ENCODE measurements at places on chromosomes 1 and 21. TPM values are rescaled to one million over a fixed set of nuclear protein-coding genes. Genes with fewer than 3 reads are reported as not detected.

Gene SPRR1B
- total RNA-seq: not detected

Gene SPRR2E
- total RNA-seq: not detected

Gene PFKFB2
- 3.6 TPM for total RNA-seq

Gene SWT1
- total RNA-seq: 15.5 TPM

DNA sequence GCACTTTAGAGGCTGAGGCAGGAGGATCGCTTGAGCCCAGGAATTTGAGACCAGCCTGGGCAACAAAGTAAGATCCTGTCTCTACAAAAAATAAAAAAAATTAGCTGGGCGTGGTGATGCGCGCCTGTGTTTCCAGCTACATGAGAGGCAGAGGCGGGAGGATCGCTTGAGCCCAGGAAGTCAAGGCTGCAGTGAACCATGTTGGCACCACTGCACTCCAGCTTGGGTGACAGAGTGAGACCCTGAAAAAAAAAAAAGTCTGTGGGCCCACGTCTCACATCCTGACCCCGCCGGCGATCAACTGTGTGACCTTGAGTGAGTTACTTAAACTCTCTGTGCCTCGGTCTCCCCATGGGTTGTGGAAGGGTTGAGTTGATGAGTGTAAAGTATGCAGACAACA is 12.7 kb upstream of the ZBTB21 start:
- no peaks in the 10 kb centered on the region for H3K36me3 ChIP-seq
- no peak for DNase-seq
- no peak overlapping the region for H3K27ac ChIP-seq
- no peak overlapping the region for H3K4me3 ChIP-seq

- H3K36me3 ChIP-seq: peaks cover 6% of the 10 kb centered on the region
- peaks cover 7% of the 10 kb centered on the region for H3K4me1 ChIP-seq
- peaks cover 5% of the 10 kb centered on the region for H3K27me3 ChIP-seq
- DNase-seq: no peak
- H3K27ac ChIP-seq: no peak overlapping the region
- H3K4me3 ChIP-seq: no peak overlapping the region
These were observed 35.1 kb downstream of the PRDM16 start for GRCh38 chr1:3103967-3104677.

DNA sequence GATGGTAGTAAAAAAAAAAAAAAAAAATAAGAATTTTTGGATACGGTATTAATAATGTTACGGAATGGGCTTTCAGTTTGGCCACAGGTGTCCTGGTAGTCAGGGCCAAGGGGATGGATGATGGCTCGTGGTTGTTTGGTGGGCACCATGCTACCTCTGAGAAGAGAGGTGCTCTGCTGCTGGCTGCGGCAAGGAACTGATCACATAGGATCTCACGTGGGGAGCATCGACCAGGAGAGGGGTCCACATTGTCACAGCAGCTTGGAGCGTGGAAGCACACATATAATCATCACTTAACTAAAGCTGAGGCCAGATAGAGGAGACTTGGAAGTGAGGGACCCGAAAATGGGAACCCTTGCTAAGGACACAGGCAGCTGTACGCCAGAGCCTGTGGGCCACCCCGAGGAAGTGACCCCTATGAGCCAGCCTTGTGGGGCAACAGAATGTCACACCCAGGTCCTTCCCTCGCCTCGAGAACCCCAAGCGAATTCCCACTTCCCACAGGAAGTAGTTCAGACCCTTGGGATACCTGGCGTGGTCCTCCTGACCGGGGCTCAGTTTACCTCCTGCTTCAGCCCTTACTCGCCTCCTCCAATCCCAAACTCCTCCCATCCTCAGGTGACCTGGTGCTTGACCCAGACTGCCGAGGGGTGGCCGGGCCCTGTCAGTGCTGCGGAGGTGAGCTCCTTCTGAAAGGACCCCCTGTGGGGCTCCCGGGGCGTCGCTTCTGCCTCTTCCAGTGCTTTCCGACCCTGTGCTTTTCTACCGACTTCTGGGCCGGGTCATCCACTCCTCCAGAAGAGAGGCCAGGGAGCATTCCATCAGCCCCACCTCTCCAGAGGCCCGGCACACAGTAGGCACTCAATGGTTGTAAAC is 222.0 kb downstream of the CAMTA1 start:
- no peak overlapping the region for H3K27ac ChIP-seq
- H3K36me3 ChIP-seq: no peaks in the 10 kb centered on the region
- no peak for DNase-seq
- no peaks in the 10 kb centered on the region for H3K4me1 ChIP-seq
- H3K27me3 ChIP-seq: peaks cover 2% of the 10 kb centered on the region
- H3K4me3 ChIP-seq: no peak overlapping the region

DNA sequence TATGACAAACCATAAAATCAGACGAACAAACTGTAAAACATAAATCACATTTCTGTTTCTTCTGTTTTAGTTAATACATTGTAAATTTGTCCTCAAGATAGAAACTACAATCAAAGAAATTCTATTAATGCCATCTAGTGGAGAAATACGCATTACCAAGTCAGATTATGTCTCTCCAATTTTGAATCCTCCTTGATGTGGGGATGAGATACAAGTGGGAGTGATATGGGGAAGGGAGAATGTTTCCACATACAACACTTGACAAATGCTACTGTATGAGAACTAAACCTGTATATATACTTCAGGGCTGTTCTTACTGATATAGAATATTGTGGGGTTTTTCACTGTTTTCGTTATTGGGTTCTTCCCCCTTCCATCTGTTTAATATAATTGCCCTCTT is 2.6 kb downstream of the HFM1 start:
- no peaks in the 10 kb centered on the region for H3K4me1 ChIP-seq
- DNase-seq: no peak
- H3K4me3 ChIP-seq: no peak overlapping the region
- no peaks in the 10 kb centered on the region for H3K36me3 ChIP-seq

DNA sequence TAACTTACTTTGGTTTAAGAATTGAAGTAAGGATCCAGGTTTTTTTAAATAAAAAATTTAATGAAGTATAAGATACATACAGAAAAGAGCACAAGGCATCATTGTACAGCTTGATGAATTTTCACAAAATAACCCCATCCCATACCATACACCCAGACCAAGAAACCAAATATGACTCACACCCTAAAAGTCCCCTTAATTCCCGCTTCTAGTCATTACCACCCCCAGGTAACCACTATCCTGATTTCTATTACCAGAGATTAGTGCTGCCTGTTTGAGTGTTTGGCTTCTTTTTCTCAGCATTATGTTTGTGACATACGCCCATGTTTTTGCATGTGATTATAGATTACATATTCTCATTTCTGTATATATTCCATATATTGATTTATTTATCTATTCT is 98.5 kb upstream of the HIVEP3 start:
- no peak overlapping the region for H3K4me3 ChIP-seq
- H3K4me1 ChIP-seq: no peaks in the 10 kb centered on the region
- DNase-seq: no peak
- no peaks in the 10 kb centered on the region for H3K27me3 ChIP-seq
- no peaks in the 10 kb centered on the region for H3K36me3 ChIP-seq

DNA sequence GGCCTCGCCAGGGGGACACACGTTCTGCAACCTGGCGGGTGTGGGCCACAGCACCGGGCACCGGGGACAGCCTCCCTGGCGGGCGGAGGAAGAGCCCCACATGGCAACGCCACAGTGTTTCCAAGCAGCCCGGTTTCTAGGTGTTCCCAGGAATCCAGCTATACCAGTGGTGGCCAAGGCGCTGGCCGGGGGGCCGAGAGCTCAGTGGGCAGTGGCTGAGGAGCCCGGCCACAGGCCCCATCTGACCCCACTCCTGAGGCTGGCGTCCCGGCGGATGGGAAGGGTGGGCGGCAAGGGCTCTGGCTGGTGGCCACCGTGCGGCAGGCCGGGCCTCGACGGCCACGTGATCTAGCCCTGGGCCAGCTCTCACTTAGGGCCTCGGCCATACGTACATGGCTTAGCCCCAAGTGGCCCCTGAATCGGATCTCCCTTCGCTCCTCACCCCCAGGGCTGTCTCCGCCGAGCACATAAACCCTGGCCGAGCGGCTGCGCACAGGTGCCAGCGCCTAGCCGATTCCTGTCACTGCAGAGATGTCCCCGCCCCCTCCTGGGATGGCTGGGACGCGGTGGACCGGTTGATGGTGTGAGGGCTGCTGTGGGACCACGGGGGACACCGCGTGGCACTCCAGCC is 68.7 kb downstream of the MORN1 start:
- no peak overlapping the region for H3K27ac ChIP-seq
- H3K4me3 ChIP-seq: no peak overlapping the region
- H3K27me3 ChIP-seq: peaks cover 4% of the 10 kb centered on the region
- no peaks in the 10 kb centered on the region for H3K36me3 ChIP-seq

DNA sequence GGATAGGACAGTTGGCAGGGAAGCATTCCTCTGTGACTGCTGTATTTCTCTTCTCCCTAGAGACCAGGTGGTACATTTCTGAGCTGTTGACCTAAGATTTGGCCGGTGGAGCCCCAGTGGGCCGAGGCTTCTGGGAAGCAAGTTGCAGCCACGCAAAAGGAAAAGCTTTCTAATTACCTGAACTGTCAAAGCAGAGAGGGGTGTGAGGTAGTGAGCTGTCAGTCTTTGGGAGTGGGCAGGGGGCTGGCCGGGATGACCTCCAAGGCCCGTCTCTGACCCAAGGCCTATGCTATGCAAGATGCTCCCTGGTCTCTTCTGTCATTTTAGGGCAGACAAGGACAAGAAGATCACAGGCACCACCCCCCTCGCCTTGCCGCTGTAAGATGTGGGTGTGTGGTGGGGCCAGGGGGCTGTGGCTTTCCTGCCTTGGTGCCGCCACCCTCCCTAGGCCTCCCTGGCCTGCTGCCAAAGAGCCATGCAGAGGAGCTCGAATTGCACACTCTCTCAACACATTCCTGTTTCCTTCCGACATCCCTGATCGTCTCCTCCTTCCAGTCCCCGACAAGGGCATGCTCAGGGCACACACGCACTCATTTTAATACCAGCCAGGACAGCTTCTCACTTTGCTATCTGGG is 7.7 kb downstream of the PADI1 start:
- H3K27ac ChIP-seq: no peak overlapping the region
- peaks cover 5% of the 10 kb centered on the region for H3K27me3 ChIP-seq
- no peaks in the 10 kb centered on the region for H3K36me3 ChIP-seq

GRCh38 chr1:222084996-222085395 is 343.1 kb upstream of the DUSP10 start:
- H3K27ac ChIP-seq: no peak overlapping the region
- no peak overlapping the region for H3K4me3 ChIP-seq
- H3K4me1 ChIP-seq: no peaks in the 10 kb centered on the region
- no peak for DNase-seq

GRCh38 chr1:5416518-5416917 is 575.7 kb downstream of the NPHP4 start:
- no peaks in the 10 kb centered on the region for H3K36me3 ChIP-seq
- no peak overlapping the region for H3K4me3 ChIP-seq
- DNase-seq: no peak
- peaks cover 5% of the 10 kb centered on the region for H3K27me3 ChIP-seq

DNA sequence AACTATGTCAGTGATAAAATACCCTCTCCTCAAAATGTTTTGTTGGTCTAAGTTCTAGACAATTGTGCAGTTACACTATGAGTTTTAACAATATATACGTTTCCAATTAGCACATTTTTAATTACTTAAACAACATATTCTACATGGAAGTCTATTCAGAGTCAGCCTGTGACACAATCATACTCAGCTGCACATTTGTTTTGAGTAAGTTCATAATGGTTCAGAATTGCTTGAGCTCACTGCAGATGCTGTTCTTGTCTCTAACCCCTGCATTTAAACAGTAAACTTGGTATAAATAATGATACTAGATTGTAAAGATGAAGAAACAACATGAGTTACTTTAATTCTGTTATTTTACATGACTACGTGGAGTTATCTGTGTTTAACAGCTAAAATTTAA is 30.6 kb downstream of the CDKN2C start:
- H3K27me3 ChIP-seq: peaks cover 2% of the 10 kb centered on the region
- H3K27ac ChIP-seq: no peak overlapping the region
- H3K36me3 ChIP-seq: no peaks in the 10 kb centered on the region
- no peak for DNase-seq
- no peaks in the 10 kb centered on the region for H3K4me1 ChIP-seq

DNA sequence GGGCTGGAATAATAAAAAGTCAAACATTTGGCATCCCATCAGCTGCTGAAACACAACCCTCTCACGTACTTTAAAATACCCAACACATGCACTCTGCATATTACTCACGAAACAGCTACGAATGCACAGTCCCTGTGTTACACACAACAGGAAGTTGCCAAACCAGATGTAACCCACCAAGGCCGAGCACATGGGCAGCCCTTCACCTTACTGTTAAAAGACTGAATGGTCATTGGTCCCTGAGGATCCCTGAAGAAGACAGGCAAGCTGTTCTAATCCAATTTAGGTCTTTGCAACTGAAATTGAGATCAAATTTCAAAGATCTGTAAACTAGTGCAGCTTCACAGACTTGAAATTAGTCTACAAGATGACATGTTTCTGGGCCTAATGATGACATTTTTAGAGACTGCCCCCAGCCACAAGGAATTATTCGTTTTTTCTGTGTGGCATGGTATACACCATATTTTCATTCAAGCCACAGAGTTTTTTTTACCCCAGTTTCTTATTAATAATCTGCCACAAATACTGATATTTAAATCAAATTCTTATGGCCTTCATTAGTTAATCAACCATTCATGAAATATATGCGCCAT is 25.6 kb upstream of the IER5 start:
- peaks cover 17% of the 10 kb centered on the region for H3K4me1 ChIP-seq
- H3K27ac ChIP-seq: no peak overlapping the region
- H3K36me3 ChIP-seq: peaks cover 9% of the 10 kb centered on the region

GRCh38 chr1:232938926-232939325 is 11.5 kb upstream of the NTPCR start:
- H3K4me3 ChIP-seq: no peak overlapping the region
- DNase-seq: no peak
- no peaks in the 10 kb centered on the region for H3K4me1 ChIP-seq
- H3K36me3 ChIP-seq: no peaks in the 10 kb centered on the region
- H3K27ac ChIP-seq: no peak overlapping the region
- H3K27me3 ChIP-seq: no peaks in the 10 kb centered on the region

GRCh38 chr21:26130249-26130881 is 40.2 kb downstream of the APP start:
- no peak for DNase-seq
- H3K27me3 ChIP-seq: no peaks in the 10 kb centered on the region

GRCh38 chr1:101323535-101323934 is 86.7 kb downstream of the S1PR1 start:
- H3K36me3 ChIP-seq: no peaks in the 10 kb centered on the region
- H3K27ac ChIP-seq: no peak overlapping the region
- H3K4me1 ChIP-seq: no peaks in the 10 kb centered on the region
- no peak overlapping the region for H3K4me3 ChIP-seq
- no peaks in the 10 kb centered on the region for H3K27me3 ChIP-seq

DNA sequence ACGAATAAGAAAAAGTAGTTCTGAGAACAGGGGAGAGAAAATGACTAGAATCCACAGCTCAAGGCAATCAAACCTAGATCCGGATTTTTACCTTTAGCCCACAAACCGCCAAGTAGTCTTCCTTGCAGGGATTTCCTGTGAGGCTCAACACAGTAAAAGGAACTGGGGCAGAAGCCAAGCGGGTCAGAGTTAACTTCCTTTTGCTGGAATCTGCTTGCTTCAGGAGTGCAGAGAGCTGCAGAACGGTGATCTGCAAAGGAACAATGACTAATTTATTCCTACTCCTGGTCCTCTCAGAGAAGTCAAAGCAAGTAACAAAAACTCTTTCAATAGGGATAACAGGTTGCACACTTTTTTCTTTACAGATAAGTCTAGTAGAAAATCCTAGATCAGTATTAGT is 53.4 kb downstream of the UBR4 start:
- no peak overlapping the region for H3K4me3 ChIP-seq
- peaks cover 1% of the 10 kb centered on the region for H3K27me3 ChIP-seq
- no peaks in the 10 kb centered on the region for H3K4me1 ChIP-seq
- peaks cover 4% of the 10 kb centered on the region for H3K36me3 ChIP-seq
- no peak overlapping the region for H3K27ac ChIP-seq

All from glutamatergic neuron (in vitro differentiated cells).